Activated B cell treated with CpG ODN at 0.5 μM for 24 hours (primary cell): ENCODE measurements at places on chromosomes 2 and 18.

DNA sequence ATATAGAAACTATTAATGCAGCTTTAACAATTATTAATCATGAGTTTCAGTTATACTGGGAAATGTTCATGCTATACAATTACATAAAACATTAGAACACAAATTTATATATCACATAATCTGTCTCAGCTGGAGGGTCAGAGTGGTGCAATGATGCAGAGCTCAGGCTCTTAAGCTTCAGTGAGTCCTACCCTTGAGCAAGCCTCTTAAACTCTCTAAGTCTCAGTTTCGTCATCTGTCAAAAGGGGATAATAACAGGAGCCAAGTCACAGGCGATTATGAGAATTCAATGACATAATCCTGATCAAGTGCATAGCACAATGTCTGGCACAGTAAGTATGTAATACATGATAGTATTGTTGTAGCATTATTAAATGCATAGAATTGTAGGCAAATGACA, 46.0 kb downstream of the LAMA1 start:
- DNase-seq: no peak

DNA sequence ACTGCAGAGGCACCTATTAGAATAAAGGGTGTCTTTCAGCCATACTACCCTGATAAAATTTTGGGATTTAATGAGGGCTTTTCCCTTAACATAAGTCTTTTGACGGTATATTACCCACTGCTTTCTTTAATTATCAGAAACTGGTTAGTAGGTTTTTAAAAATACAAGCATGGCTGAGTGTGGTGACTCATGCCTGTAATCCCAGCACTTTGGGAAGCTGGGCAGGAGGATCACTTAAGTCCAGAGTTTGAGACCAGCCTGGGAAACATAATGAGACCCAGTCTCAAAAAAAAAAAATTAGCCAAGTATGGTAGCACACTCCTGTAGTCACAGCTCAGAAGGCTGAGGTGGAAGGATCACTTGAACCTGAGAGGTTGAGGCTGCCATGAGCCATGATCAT, 16.1 kb downstream of the CPSF3 start:
- no peak for DNase-seq

DNA sequence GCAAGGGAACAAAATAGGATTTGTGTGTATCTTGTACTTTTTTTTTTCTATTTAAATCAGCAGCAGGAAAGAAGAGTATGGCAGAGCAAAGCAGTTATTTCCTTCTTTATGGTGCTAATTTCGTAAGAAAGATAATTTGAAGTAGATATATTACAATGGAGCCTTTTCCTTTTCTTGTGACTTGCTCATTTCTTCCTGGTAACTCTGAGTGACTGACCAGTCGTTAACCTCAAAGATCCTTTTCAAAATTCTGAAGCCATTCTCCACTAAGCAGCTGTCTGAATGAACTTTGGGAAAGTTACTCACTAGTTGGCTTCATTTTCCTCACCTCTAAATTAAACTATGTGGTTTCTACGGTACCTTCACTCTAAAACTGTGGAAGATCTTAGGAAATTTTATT, 24.6 kb downstream of the AFTPH start:
- DNase-seq: no peak

GRCh38 chr2:33230842-33231241, 245.6 kb upstream of the RASGRP3 start:
- DNase-seq: no peak
